Activated CD4-positive, alpha-beta memory T cell treated with anti-CD3 and anti-CD28 coated beads, Interleukin-2, amount 10 ng/mL, durations not matched to agents 7 days and 5 days (primary cell): ENCODE measurements at places on chromosomes 12 and 14.
A peak's percentile ranks its signal among the peaks of the same experiment; 100 is the strongest.

- no peak for DNase-seq
- H3K27ac ChIP-seq: no peak overlapping the region
- H3K27me3 ChIP-seq: no peaks in the 10 kb centered on the region
- no peaks in the 10 kb centered on the region for H3K36me3 ChIP-seq
- no peak overlapping the region for H3K4me3 ChIP-seq
- H3K4me1 ChIP-seq: no peaks in the 10 kb centered on the region
Observed at GRCh38 chr12:17206553-17206952, 600.6 kb upstream of the LMO3 start.

DNA sequence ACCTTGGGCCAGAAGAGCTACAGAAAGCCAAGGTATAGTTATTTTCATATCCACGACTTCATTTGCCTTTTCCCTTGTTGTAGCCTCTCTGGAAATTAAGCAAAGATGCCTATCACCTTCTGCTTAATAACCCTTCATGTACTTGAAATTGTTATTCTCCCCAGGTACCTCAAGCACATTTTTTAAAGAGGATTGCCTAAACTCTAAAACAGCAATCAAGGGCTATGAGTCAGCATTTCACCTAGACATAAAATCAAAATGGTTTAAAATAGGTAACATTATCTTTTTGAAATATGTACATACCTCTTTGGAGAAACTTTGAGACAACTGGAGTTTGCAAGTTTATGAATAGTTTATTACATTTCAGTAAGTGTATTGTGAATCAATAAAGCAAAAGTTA is 11.6 kb downstream of the DTD2 start:
- no peak overlapping the region for H3K27ac ChIP-seq
- no peak overlapping the region for H3K4me3 ChIP-seq
- no peak for DNase-seq
- H3K36me3 ChIP-seq: peaks cover 11% of the 10 kb centered on the region
- no peaks in the 10 kb centered on the region for H3K27me3 ChIP-seq

- H3K4me3 ChIP-seq: no peak overlapping the region
- no peak for DNase-seq
Observed at GRCh38 chr12:60760965-60761364, 1165.1 kb downstream of the SLC16A7 start.

DNA sequence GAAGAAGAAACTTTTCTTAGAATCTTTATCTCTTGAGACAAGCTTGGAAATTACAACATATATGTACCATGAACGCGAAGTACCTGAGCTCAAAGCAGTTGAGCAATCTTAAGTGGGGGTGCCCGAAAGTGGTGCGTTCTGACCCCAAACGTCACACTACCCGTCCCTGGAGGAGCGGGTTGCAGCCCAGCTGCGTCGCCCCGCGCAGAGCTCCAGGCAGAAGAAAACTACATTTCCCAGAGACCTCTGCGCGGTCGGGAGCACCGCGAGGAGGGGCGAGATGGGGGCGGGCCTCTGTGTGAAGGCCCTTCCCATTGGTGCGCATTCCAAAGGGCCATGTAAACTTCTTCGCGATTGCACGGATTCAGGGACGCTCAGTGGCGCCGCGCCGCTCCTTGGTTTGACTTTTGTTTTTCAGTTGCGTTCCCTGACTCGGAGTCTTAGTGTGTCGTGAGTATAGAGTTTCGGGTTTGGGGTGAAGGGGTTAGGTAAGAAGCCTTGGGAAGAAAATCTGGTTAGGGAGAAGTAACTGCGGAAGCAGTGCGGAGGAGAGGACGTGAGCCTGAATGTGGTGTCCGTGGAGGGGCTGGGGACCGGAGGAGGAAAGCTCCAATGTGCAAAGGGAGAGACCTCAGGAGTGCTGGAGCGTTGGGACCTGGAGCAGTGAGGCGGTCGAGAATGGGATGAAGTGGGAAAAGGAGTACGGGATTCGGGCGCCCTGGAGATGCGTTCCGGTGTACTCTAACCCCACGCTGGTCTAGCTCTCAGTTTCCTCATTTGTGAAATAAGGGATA is at the start of gene CCDC77:
Gene CCDC77, plus strand, starts transcription at position 410 of the 794 bp plus-strand sequence. CDS start 7,740 bp downstream, outside the sequence.
- no peak within 1 kb of the TSS for H3K27ac ChIP-seq
- H3K27me3 ChIP-seq: no peaks in the 10 kb centered on the region
- peak; percentile 96 for DNase-seq
- H3K36me3 ChIP-seq: peaks cover 4% of the 10 kb centered on the region
- H3K4me3 ChIP-seq: no peak within 1 kb of the TSS

GRCh38 chr14:34691206-34691605 is 23.2 kb downstream of the CFL2 start:
- no peak overlapping the region for H3K27ac ChIP-seq
- DNase-seq: no peak
- peaks cover 11% of the 10 kb centered on the region for H3K4me1 ChIP-seq
- peaks cover 10% of the 10 kb centered on the region for H3K27me3 ChIP-seq
- H3K36me3 ChIP-seq: no peaks in the 10 kb centered on the region

DNA sequence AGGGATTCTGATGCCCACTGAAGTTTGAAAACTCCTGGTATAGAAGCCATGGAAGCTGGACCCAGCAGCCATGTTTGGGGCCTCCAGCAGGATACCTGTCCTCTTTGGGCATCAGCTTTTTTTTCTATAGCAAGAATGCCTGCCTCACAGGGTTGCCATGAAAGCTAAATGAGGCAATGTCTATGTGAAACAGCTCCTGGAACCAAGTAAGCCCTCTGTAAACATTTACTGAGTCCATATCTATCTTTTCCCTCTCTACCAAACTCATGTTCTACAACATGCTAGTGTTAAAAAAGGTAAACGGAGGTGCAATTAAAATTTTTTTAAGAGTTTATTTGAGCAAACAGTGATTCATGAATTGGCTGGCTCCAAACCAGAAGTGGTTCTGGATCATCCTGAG is 28.6 kb downstream of the FLVCR2 start:
- no peak overlapping the region for H3K27ac ChIP-seq
- no peaks in the 10 kb centered on the region for H3K27me3 ChIP-seq
- H3K4me1 ChIP-seq: no peaks in the 10 kb centered on the region
- no peak for DNase-seq
- H3K36me3 ChIP-seq: peaks cover 9% of the 10 kb centered on the region

DNA sequence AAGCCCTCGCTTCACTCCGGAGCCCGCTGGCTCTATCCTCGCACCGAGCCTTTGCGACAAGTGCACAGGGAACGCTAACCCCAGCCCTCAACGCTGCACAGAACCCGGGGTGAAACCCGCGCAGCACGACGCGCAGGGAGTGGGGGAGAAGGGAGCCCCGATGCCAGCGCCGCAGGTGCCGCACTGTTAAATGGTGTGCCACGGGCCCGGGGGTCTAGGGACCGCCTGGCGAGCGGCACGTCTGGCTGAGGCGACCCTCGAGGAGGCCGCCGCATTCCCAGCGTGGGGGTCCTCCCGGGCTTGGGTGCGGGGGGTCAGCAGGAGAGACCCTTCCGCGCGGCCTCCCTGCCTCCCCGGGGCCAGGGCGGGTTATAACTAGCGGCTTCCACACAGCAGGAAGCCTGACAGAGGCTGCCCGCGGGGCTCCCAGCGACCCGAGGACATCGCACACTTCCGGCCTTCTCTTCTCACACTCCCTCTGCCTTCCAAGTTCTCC is 23.8 kb upstream of the LRTM2 start:
- peak; percentile 61 for DNase-seq
- H3K27ac ChIP-seq: peak overlapping the region; percentile 79
- H3K27me3 ChIP-seq: no peaks in the 10 kb centered on the region
- peaks cover 12% of the 10 kb centered on the region for H3K4me1 ChIP-seq
- no peaks in the 10 kb centered on the region for H3K36me3 ChIP-seq
- peak overlapping the region; percentile 82 for H3K4me3 ChIP-seq

- no peak overlapping the region for H3K27ac ChIP-seq
- H3K36me3 ChIP-seq: no peaks in the 10 kb centered on the region
- H3K27me3 ChIP-seq: no peaks in the 10 kb centered on the region
- H3K4me1 ChIP-seq: no peaks in the 10 kb centered on the region
- no peak overlapping the region for H3K4me3 ChIP-seq
- DNase-seq: no peak
Observed at GRCh38 chr12:72677846-72678245, 405.7 kb downstream of the TRHDE start.

GRCh38 chr14:29339494-29340172 is 573.0 kb downstream of the FOXG1 start:
- no peaks in the 10 kb centered on the region for H3K36me3 ChIP-seq
- H3K27me3 ChIP-seq: no peaks in the 10 kb centered on the region
- H3K4me3 ChIP-seq: no peak overlapping the region

DNA sequence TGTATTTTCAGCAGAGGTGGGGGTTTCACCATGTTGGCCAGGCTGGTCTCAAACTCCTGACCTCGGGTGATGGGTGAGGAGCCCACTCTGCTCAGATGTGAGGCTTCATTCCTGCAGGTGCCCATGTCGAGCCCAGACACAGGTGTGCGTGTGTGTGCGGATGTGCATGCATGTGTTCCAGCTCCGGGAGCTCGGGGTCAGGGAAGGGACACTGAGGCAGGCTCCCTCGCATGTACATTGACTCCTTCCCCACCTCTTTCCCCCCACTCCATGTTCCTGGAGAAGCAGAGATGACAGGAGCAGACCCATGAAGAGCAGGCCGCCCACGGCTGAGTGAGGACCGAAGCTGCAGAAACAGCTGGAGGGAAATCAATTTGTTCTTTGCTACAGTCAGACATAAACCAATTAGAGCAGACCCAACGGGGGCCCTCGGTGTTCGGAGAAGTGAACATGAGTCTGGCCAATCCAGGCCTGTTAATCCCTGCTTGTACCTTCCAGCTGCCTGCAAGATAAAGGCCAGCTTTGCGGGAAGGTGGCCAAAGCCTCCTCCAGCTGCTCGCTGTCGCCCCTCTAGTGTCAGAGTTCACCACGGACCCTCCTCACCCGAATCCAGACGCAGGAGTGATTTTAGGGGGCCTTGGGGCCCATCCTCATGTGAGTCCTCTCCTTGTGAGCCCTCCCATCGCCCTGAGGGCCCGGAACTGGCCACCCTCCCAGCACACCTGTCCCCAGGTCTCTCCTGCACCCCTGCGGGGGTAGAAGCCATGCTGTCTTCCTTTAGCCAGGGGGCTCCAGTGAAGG is 321.0 kb upstream of the RTL1 start:
- no peak overlapping the region for H3K4me3 ChIP-seq
- H3K27me3 ChIP-seq: no peaks in the 10 kb centered on the region
- no peaks in the 10 kb centered on the region for H3K36me3 ChIP-seq
- H3K4me1 ChIP-seq: peaks cover 4% of the 10 kb centered on the region
- DNase-seq: peak; percentile 2

GRCh38 chr14:39673270-39673711 is 241.1 kb upstream of the FBXO33 start:
- no peak for DNase-seq
- no peaks in the 10 kb centered on the region for H3K4me1 ChIP-seq
- no peaks in the 10 kb centered on the region for H3K27me3 ChIP-seq
- H3K27ac ChIP-seq: no peak overlapping the region

DNA sequence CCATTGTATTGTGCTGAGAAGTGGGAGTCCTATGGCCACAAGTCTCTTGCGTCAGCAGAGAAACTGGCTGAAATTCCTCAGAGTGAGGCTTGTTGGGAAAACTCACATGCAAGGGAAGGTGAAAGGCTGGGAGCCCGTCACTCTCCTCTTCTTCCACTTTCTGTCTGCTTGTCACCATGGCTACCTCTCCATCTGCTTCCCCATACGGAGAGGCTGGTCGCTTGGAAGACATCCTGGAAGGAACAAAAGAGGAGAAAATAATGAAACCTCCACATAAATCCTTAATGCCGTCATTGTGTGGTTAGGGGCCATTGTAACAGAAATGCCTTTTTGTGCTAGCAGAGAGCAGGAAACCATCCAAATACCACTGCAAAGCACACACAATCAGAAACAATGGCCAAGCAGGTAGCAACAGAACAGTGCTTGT is 53.7 kb downstream of the SOX5 start:
- no peak for DNase-seq
- no peaks in the 10 kb centered on the region for H3K4me1 ChIP-seq
- H3K27ac ChIP-seq: no peak overlapping the region
- no peaks in the 10 kb centered on the region for H3K36me3 ChIP-seq
- no peak overlapping the region for H3K4me3 ChIP-seq
- no peaks in the 10 kb centered on the region for H3K27me3 ChIP-seq

GRCh38 chr12:131757111-131757510 is 46.2 kb downstream of the SFSWAP start:
- H3K36me3 ChIP-seq: peaks cover 71% of the 10 kb centered on the region
- H3K27me3 ChIP-seq: no peaks in the 10 kb centered on the region
- peaks cover 2% of the 10 kb centered on the region for H3K4me1 ChIP-seq
- H3K4me3 ChIP-seq: no peak overlapping the region
- no peak for DNase-seq

GRCh38 chr12:50734409-50735263 is 29.3 kb upstream of the ATF1 start:
- H3K27me3 ChIP-seq: no peaks in the 10 kb centered on the region
- no peaks in the 10 kb centered on the region for H3K4me1 ChIP-seq
- no peak overlapping the region for H3K4me3 ChIP-seq

- DNase-seq: no peak
- no peaks in the 10 kb centered on the region for H3K27me3 ChIP-seq
- H3K27ac ChIP-seq: no peak overlapping the region
- H3K36me3 ChIP-seq: peaks cover 58% of the 10 kb centered on the region
- peaks cover 37% of the 10 kb centered on the region for H3K4me1 ChIP-seq
Observed at GRCh38 chr14:95478309-95478708, 38.1 kb downstream of the SYNE3 start.

DNA sequence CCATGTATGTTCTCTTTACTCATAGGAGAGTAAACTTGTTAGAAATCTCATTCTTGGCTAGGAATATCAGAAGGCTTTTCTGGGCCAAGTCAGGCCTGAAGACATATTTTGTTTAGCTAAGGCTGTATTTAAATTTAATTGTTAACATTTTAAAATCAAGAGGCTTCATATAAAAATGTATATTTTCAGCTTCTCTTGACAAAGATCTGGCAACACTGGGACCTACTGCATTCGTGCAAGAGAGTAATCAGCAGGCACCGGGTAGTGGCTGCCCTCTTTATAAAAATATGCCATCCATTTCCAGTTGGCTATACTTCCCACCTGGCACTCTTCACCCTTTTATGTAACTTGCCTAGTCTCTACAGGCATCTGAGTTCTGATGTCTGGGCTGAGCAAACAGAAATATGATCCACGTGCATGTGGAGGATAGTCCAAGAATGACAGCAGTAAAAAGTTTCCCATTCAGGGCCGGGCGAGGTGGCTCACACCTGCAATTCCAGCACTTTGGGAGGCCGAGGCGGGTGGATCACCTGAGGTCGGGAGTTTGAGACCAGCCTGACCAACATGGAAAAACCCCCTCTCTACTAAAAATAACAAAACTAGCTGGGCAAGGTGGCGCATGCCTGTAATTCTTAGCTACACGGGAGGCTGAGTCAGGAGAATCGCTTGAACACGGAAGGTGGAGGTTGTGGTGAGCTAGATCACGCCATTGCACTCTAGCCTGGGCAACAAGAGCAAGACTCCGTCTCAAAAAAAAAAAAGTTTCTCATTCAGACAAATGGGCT is 2.0 kb upstream of the SOS2 start:
- H3K4me1 ChIP-seq: peaks cover 48% of the 10 kb centered on the region
- peak overlapping the region; percentile 43 for H3K4me3 ChIP-seq
- peaks cover 28% of the 10 kb centered on the region for H3K36me3 ChIP-seq
- peak overlapping the region; percentile 38 for H3K27ac ChIP-seq
- peak; percentile 51 for DNase-seq

GRCh38 chr12:131013118-131013517 is 59.4 kb downstream of the ADGRD1 start:
- no peak for DNase-seq
- H3K27ac ChIP-seq: no peak overlapping the region
- no peaks in the 10 kb centered on the region for H3K36me3 ChIP-seq
- no peak overlapping the region for H3K4me3 ChIP-seq
- no peaks in the 10 kb centered on the region for H3K27me3 ChIP-seq
